Amniotic stem cell (primary cell): ENCODE measurements at places on chromosomes 3 and 15.

- DNase-seq = no peak
Observed at GRCh38 chr3:123067689-123068600, 1.1 kb downstream of the PDIA5 start.

DNA sequence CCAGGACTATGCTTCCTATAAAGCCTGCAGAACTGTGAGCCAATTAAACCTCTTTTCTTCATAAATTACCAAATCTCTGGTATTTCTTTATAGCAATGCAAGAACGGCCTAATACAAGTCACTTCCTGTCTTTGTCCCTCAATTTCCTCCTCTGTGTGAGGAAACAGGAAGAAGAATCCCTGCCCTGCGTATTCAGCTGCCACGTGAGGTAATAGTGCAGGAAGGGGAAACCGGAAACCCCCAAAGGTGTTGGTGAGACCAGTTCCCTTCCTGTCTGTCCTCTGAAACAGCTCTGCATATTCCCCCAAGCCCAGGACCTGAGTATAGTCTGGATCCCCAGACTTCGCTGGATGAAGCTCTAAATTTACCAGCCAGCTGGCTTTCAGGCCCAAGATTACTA lies 18.1 kb upstream of the PTPN23 start:
- DNase-seq = no peak

DNA sequence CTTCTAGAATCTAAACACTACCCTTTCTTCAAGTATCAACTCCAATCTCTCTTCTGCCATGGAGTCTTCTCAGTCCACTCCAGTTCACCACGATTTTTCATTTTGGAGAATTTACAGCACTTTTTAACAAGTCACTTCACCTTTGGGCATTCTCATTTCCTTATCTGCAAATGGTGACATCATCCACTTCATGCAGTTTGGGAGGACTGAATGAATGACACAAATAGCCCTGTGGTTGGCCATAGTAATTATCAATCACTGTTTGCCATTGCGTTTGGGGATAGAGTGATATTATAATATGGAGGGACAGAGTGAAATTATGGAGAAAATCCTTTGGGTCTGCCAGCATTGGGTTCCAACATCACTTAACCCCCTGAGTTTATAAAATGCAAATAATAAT lies 38.0 kb upstream of the TM4SF1 start:
- no peak for DNase-seq

DNA sequence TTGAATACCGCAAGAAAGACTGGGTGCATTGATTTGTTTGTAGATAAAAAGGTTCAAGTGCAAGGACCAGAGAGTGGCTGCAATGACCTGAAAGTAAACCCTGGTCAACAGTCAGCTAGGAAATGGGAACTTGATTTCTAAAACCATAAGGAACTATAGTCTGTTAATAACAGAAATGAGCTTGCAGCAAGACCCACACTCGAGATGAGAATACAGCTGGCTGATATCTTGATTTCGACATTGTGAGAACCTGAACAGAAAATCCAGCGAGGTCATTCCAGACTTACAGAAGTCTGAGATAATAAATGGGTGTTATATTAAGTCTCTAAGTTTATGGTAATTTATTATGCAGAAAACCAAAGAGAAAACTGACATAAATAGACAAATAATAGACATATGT lies 177.3 kb downstream of the NFKBIZ start:
- DNase-seq = no peak

- DNase-seq = no peak
Observed at GRCh38 chr3:17891139-17891856, 148.9 kb upstream of the TBC1D5 start.

DNA sequence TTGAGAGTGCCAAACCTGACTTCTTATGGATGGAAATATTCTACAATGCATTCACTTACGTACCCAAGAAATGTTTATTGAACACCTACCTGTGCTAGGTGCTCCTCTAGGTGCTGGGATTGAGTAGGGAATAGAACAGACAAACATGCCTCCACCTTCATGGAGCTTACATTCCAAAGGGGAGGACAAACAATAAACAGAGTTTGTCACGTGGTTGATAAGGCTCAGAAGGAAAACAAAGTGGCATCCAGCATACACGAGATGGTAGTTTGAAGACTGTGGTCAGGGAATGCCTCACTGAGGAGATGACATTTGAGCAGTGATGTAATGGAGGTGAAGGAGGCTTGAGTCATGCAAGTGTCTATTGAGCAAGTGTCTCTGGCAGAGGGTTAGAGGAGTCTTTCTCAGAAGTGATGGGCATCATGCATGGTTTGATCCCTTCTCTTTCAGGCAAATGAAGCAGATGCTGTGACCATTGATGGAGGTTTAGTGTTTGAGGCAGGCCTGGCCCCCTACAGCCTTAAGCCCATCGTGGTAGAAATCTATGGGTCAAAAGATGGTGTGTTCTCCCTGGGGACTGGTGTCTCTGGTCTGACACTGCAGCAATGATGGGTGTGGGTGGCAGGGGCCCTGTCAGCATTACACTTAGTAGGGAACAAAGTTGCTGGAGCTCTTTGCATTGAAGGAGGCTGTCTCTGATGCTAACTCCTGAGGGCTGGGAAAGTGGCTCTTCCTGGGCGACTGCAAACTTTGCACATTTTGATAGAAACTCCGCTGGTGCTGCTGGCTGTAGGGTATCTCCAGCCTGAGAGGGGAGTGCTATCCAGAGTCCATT lies 29.7 kb upstream of the TOPBP1 start:
- no peak for DNase-seq

- no peak for DNase-seq
Observed at GRCh38 chr15:88256279-88257230, at the start of gene NTRK3. NTRK3 (minus strand) TSS chr15:88256739; CDS start chr15:88256153, 586 bp downstream.

DNA sequence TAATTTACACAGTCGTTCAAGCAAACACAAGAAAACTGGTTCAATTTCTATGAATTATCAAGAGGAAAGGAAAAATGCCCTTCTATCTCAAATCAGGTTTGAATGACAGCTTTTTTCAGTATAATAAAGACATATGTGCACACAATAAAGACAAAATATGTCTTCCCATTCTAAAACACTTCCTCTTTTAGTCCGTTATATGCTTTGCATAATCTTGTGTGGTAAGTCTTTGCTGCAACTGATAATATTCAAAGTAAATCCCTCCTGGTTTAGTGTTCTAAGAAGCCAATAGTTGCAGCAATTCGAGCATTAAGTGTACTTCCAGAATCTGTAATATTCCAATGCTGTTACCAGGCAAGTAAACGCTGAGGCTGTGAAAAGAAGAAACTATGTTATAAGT lies 43.7 kb upstream of the MAPKBP1 start:
- DNase-seq = no peak

- no peak for DNase-seq
Observed at GRCh38 chr3:13287833-13288232, 132.3 kb downstream of the NUP210 start.

DNA sequence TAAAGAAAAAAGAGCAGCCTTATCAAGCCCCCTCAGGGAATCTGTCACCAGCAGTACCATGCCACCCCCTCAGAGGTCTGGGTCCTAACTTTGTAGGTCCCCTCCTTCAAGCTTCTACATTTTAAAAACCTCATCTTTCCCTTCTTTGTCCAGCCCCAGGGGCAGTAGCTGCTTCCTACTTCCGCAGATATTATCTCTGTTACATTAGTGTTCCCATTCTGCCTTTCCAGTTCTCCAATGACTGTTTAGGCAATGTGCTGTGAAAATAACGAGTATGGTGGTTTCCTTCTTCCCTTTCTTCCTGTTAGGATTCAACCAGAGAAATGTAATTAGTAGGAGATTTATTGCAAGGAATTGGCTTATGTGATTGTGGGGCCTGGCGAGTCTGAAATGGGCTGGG lies 126.1 kb upstream of the TNIK start:
- no peak for DNase-seq

DNA sequence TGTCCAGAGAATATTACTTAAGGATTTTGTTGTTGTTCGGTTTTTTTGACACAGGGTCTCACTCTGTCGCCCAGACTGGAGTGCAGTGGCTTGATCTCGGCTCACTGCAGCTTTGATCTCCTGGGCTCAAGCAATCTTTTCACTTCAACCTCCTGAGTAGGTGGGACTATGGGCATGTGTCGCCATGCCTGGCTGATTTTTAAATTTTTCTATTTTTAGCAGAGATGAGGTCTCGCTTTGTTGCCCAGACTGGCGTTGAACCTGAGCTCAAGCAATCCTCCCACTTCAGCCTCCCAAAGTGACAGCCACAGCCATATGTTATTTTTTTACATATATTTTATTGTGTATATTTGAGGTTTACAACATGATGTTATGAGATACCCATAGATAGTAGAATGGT lies 86.8 kb upstream of the UMPS start:
- no peak for DNase-seq

DNA sequence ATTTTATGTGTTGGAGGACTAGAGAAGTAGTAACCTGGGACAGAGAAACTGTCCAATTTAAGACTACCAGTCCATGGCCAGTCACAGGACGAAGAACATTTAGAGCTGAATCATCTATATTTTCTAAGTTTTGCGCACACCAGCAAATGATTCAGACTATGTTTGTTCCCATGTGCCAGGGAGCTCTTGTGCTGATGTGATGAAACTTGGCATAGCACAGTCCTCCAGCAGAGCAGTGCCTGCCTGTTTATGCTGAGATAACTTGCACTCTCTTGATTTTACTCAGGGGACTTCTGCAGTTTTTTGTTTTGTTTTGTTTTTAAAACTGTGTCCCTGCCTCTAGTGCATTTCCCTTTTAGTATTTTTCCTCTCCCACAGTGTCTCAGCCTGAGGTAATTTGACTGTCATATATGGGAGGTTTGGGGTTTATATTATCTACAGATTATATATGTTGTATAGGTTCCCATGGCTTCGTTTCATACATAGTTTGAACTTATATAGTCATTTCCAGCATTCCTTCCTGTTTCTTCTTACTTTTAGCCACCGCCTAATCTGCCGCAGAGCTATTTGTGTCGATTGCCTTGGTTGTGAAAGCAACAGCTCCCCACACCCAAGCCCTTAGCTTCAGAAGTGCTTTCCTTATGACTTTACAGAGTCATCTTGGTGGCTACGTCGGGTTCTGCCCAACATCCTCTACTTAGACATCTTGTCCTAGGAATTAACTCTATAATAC lies 45.5 kb downstream of the PPM1L start:
- DNase-seq = no peak

GRCh38 chr15:79689030-79689429 lies 207.8 kb downstream of the MTHFS start:
- DNase-seq = no peak

- no peak for DNase-seq
Observed at GRCh38 chr15:36774765-36775164, 195.3 kb downstream of the CDIN1 start.

DNA sequence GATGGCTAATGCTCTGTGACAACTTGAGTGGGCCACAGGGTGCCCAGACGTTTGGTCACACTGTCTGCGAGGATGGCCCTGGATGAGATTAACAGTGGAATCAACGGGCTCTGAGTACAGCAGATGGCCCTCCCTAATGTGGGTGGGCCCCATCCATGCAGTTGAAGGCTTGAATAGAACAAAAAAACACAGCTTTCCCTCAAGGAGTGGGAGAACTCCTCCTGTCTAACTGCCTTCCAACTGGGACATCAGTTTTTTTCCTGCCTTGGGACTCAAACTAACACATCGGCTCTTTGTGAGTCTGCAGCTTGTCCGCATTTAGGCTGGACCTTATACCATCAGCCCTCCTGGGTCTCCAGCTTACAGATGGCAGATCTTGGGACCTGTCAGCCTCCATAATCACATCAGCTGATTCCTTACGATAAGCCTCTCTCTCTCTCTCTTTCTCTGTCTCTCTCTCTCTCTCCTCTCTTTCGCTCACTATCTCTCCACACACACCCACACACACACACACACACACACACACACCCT lies 20.8 kb downstream of the FAM174B start:
- no peak for DNase-seq

- no peak for DNase-seq
Observed at GRCh38 chr3:13051066-13051465, 22.2 kb downstream of the IQSEC1 start.

GRCh38 chr15:69719527-69720240 lies 267.1 kb downstream of the RPLP1 start:
- no peak for DNase-seq

DNA sequence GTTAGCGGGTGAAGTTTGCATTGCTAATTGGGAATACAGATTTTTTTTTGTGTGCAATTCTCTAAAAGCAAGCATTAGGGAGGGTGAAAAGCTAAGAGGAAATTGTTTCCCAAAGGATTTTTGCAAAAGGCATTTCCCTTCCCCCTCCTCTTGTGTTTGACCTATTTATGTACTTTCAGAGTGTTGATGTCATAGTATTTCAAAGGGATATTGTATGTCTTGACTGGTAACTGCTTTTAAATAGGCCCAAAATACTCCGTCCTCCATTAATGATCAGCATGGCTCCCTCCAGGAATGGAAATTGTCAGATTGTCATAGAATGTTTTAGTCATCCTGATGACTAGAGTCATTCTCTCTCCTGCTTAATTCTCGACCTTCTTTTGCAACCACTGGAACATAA lies 32.4 kb downstream of the TRIM71 start:
- no peak for DNase-seq

DNA sequence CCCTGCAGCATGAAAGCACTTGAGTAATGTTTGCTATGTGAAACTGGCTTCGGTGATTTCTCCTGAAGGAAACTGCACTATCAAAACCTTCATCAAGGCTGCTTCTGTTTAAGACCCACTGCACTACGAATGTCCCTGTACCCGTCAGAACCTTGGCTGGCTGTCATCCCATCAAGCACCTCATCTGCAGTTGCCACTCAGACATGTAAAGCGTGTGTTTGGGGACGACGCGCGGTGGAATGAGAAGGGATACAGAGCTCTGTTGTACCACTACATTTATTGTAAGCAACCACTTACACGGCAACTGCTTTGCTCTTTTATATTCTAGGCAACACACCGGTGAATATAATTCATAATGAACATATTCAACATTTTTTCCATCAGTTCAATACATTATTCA lies 147.6 kb downstream of the TIGIT start:
- DNase-seq = no peak

DNA sequence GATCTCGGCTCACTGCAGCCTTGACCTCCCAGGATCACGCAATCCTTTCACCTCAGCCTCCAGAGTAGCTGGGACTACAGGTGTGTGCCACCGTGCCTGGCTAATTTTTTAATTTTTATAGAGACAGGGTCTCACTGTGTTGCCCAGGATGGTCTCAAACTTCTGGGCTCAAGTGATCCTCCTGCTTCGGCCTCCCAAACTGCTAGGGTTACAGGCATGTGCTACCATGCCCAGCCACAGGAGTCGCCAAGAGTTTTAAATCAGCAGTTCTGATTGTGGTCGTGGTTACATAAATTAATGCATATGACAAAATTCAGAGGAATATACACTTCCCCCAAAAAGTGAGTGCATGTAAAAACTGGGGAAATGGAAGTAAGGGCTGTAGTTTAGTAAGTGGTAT lies 32.9 kb downstream of the MEGF11 start:
- no peak for DNase-seq

GRCh38 chr3:72261566-72262564 lies 476.9 kb upstream of the PROK2 start:
- no peak for DNase-seq
